HS-5 (cell line): ENCODE measurements at places on chromosomes 5 and 9.

DNA sequence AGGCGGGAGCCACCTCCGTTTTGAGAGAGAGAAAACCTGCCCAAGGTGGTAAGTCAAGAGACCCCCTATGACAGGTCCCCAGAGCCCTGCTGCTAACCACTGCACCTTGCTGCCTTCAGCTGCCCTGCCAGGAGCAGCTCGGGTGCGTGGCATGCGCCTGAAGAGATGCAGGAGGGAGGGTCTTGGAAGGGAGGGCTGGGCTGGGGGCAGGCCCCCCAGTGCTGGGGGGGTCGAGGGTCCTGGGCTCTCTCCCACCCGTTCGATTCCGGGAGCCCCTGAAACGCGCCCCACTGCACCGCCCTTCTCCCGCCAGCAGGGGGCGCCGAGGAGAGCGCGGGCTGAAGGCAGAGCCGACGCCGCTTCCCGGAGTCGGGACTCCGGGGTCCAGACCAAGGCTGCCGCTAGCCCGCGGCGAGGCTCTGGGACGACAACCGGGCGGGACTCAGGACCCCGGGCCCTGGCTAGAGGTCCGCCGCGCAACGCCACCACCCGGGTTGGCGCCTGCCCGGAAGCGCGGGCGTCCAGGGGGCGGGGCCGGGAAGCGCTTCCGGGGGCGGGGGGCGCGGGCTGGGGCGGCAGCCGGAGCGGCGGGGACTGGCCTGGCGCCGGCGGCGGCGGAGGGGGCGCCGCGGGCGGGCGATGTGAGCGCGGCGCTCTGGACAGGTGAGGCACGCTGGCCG lies at the start of gene ZBTB34:
Gene ZBTB34, plus strand, starts transcription at position 563 of the 680 bp plus-strand sequence. CDS start 18,761 bp downstream, outside the sequence.
- DNase-seq, result no peak

DNA sequence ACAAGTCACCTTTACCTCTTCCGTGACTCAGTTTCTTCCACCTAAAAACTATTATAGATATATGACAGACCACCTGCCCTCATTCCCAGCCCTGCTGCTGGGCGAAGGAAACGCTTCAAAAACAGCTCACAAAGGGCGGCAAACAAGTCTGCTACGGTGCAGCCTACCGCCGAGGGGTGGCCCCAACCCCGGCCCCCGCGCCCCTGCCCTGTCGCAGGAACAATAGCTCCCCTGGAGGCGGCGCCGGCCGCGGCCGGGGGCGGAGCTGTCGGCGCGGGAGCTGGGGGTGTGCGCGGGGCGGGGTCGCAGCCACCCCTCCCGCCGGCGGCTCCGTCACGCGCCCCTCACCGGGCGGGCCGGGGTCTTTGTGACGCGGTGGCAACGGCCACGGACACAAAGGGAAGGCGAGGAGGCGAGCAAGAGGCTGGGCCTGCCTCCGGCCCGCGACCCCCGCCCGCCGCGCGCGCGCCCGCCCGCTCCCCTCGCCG lies at the start of gene TMEFF1:
Gene TMEFF1, plus strand, starts transcription at position 362 of the 488 bp plus-strand sequence. CDS start 396 bp downstream, outside the sequence.
- no peak for DNase-seq

DNA sequence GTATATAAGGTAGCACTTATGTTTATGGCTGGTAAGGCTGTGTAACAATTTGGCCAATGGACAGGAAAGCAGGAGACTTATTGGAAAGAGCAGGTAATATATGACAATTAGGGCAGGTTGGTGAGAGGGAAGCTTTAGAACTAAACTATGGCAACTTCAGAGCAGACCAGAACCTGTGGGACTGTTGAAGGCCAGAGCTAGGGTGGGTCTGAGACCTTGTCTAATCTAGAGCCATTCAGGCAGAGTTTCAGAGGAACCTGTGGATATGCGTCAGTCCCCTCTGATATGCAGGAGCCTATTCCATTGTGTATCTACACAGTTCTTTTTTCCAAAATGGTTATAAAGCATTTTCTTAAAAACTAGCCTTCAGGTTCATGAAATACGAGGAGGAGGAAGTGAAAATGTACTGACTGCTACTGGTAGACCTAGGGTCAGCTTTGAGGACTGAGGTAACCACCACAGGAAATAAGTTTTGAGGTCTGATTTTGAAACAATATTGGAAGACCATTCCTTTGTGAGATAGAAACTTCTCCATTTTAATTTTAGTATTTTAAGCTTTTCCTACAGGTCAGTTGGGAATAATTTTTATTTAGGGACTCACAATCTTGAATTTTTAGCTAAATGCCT lies 37.6 kb downstream of the ELL2 start:
- DNase-seq, result no peak

- DNase-seq, result no peak
Observed at GRCh38 chr9:114056527-114056926, 21.6 kb downstream of the AMBP start.

DNA sequence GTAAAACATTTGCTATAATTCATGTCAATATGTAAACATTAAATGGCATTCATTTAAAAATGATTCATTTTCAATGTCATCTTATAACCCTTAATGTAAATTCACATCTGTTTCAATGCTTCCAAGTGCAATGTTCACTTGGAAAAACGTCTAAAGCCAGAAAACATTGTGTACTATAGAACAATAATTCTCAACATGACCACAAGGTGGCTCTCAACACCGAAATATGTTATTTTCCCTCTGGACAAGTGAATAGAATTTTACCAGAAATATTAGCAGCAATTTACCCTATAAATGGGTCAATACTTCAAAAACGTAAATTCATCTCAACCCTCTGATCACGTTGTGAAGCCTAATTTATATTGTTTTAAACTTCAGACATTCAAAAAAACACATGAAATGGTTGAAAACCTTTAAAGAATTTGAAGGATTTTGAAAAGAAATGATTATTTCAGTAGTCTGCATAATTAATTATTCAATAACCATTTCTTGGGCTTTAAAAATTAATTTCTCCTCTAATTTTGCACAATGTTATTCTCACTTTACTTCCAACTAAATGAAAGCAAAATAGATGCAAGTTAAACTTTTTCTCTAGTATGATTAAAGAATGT lies 11.0 kb downstream of the CDH10 start:
- DNase-seq, result peak; percentile 44

DNA sequence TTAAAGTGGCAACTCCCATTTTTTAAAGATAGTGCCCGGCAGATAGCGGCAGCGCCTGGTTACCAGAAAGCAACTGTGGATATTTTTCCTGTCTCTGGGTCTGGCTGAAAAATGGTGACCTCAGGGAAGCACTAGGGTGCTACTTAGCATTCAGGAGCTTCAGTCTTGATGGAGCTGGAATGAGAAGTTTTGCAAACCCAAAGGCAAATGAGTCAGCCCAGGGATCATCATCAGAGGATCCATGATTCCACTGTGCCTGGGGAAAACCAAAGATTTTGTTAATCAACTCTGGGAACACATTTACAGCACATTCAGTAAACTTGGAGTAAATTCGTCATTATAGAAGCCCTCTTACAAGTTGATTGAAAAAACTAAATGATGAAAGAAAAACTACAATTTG lies 26.7 kb downstream of the F2R start:
- no peak for DNase-seq

DNA sequence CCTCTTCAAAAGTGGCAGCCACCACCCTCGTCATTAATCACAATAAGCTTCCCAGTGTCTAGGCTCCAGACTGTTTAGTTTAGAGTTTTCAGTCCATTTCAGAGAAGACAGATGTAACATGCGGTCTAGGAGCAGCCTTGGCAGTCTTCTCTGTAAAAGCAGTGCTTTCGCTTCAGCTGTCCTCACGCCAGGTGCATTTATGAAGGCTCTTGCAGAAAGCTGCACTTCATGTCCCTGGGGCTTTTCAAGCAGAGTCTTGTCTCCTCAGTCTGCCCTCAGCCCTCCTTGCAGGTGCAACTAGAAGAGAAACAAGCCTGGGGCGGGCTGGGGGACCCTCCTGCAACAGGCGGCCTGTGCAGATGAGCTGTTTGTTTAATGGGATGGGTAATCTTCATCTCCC lies 281.9 kb downstream of the DRD1 start:
- DNase-seq, result no peak

DNA sequence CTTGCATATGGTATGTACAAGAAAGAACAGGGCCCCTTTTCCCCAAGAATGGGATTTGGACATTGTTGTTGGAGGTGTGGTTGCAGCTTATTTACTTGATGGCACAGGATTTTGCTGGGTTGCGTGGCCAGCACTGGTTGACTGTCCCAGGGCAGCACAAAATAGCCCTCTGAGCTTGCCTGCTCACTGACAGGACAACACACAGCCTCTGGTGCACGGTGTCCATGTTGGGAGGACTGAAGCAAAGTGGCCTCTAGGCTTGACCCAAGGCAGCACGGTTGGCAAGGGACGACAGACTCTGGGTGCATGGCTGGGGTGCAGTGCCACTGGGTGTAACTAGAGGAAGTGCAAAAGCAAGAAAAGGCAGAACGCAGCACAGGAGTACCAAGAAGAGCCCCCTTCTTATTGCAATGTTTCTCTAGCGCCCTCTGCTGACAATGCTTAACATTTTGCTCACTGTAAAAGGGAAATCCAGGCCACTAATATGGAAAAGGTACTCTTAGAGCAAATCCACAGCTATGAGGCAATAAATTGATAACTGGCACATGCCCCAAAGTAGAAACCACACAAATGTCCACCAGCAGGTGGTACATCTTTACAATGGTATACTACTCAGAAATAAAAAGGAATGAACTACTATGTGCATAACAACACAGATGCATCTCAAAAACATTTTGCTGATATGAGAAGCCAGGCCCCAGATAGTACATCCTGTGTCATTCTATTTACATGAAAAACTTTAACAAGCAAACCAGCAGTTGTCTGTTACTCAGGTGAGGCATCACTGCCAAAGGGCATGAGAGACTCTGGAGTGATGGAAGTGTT lies 47.4 kb upstream of the BARX1 start:
- DNase-seq, result no peak

GRCh38 chr5:36363744-36364143 lies 62.0 kb upstream of the RANBP3L start:
- no peak for DNase-seq
